ENCODE measurements at places on chromosomes 12 and 14.

DNA sequence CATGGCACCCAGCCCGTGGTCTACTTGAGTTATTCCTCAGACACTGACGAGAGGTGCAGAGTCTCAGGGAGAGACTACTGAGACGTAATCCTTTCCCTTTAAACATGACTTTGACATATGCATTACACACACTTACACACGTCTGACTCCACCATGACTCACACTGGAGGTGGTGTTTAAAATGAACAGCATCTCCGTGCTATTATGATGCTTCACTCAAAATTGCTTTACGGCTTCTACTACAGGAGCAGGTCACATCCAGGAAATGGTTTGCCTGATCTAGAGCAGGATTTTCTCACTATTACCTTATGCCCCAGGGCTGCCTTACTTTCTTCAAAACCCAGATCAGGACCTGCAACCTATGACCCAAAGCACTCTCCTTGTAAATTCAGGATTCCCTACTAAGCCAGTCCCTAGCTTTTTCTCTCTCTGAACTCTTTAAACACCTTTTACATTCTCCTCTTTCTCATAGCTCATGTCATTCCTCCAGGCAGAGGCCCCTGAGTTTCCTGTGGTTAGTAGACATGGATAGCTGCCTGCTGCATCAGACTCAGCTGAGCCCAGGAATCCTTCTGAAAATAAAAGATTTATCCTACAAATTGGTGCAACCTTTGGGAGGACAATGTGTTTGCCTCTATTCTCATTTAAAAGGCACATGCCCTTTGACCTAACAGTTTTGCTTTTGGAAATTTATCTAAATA lies 31.2 kb downstream of the TMCC3 start:
- no peak for DNase-seq

- DNase-seq: no peak
These were observed 17.5 kb downstream of the EVL start for GRCh38 chr14:100082723-100083122.

DNA sequence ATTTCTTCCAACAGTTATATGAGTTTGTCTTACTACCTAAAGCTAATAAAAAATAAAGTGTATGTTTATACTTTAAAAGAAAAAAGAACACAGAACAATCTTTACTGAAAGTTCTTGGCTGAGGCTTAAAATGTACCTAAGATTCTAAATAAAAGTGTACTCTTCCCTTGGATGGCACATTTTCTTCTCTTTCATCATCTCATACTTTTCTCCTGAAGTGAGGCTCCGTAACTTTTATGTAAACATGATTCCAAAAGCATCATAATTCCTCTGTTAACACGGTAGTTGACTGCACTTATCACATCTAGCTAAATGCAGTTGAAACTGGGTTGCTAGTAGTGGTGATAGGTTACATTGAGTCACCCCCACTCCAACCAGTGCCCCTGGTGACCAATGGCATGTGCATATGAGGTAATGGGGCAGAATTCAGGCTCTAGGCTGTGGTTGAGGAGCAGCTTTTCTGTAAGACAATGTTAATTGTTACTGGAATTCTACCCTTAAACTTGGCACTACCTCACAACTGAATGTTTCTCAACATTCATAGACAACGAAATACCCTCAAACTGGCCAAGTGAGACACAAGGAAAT lies 38.4 kb downstream of the WASHC3 start:
- DNase-seq: no peak

DNA sequence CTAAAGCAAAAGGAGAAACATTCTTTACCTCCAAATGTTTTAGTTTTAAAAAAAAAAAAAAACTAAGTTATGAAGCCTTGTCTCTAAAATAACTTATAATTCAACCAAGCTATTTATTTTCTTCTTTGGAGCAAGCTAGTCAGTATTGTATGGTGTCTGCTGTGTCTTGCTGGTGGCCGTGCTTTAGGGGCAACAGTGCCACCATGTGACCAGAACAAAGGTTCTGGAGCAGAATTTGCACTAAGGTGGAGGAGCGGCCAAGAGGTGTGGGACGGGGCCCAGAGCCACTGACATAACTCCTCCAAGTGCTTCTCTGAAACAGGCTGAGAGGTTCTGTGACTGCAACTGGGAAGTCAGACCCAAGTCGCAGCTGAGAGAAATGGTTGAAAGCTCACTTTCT lies 4.5 kb downstream of the FICD start:
- no peak for DNase-seq

DNA sequence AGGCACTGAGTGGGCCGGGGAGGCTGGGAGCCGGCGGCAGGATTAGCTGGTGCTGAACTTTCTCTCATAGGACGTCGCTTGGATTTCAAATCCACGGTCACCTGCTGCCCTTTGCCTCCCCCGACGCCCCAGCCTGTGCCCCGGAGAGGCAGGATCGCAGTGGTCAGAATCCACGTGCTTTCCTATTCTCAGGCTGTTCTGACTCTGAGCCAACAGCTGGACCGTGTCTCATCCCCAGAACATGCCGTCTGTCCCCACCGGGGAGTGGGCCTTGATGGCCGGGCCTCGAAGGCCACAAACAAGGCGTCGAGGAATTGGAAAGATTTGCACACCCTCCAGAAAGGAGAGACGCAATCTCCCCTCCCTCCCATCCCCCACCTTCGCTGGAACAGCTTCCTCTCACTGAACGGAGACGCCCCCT lies 18.5 kb upstream of the MLXIP start:
- no peak for DNase-seq

- DNase-seq: no peak
These were observed 150.7 kb upstream of the PTPRQ start for GRCh38 chr12:80293347-80293746.

DNA sequence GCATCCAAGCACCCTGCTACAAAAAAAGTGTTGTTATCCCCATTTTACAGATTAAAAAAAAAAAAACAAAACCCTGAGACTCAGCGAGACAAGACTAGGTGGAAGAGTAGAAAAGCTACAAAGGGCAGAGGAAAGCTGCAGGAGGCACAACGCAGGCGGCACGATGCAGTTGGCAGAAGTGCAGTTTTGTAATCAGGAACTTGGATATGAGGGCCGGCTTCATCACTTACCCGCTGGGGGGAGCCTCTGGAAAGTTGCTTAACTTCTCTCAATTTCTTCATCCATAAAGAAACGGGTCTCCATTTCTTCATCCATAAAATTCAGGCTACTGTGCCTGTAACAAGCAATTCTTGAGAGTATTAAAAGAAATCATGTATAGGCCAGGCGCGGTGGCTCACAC lies 33.1 kb upstream of the CCDC60 start:
- DNase-seq: peak; percentile 54
